Stimulated activated CD4-positive, alpha-beta T cell treated with anti-CD3 and anti-CD28 coated beads, Interleukin-1b, Interleukin-23, amount 100 ng/mL, for 1 hour (primary cell): ENCODE measurements at places on chromosomes 7 and 10.

DNA sequence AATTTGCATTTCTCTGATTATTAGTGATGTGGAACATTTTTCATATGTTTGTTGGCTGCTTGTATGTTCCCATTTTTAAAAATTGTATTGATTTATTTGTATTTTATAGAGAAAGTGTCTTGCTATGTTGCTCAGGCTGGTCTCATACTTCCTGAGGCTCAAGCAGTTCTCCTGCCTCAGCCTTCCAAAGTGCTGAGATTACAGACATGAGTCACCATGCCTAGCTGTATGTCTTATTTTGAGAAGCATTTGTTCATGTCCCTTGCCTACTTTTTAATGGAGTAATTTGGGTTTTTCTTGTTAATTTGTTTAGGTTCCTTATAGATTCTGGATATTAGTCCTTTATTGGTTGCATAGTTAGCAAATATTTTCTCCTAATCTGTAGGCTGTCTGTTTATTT is 214.2 kb upstream of the KAT6B start:
- no peak for DNase-seq

- DNase-seq = no peak
These were observed 560.5 kb upstream of the MKI67 start for GRCh38 chr10:128686630-128687278.

DNA sequence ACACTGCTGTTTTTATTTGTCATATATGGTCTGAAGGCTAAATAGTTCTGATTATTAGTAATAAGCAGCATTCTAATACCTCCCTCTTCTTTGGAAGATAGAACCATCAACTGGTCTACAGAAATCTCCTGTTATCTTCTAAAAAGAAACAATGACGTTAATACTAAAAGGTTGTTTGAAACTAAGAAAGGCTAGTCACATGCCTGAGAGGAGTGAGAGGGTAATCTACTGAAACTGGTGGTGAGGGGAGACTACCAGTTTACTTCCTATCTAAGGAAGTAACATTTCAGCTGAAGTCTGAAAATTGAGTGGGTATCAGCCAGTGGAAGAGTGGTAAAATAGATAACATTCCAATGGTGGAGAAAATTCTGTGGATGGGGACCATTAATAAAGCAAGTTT is 48.4 kb downstream of the FGFBP3 start:
- DNase-seq = no peak

DNA sequence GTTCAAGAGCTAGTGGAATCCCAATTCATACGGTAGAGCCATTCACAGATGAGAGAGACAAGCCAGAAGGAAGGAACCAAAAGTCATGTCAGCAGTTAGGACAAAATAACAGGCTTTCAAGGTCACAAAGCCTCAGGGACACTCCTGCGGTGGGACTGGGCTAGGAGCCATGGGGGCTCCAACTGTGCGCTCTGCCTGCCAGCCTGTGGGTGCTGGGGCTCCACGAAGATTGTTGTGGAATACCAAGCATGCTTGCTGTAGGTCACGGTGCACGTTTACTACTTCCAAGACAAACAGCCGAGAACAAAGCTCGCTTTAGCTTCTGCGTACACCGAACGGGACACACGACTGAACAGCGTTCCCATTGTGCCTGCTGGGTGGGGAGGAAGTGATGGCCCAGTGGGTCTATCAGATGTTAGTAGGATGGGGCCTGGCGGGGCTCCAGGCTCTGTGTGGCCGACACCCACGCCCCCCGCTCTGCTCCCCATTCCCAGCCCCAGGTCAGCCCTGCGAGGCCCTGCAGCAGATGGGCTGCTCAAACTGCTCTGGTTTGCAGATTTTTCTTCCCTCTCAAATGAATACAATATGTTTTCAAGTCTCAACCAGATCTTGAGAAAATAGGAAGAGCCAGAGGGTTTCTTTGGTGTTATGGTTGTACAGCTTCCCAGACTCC is 158.9 kb downstream of the EGFR start:
- no peak for DNase-seq

GRCh38 chr7:2379821-2380450 is 23.5 kb upstream of the CHST12 start:
- DNase-seq = no peak

DNA sequence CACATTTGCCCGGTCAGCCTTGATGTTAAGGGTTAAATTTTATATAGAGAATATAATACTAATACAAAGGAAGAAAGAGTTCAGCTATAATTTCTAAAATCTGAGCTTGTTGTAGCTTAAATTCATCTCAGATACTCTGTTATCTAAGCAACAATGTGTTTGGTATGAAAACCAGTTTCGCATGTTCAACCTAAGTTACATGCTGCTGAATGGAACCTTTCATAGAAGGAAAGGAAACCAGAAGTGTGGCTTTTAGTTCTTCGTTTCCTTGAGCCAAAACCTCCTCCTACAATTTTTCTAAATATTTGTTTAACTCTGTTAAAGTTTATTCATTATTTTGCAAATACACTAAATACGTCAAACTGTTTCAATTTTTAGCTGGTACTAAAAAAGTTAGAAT is 18.5 kb downstream of the AGR2 start:
- DNase-seq = no peak

DNA sequence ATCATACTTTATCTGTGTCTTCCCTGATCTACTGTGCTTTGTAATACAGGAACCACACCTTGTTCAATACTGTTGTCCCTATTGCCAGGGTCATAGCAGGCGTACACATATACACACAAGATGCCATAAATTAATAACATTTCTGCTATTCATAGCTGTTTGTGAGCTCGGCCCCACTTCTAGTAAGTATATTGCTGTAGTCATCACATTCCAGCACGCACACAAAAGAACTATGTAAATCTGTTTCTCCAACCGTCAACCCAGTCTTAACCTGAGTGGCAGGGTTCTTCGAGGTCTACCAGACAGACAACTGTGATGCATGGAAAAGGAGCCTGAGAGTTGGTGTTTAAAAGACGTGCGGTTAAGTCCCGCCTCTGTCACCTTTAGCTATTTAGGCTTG is 5.7 kb upstream of the CACNB2 start:
- DNase-seq = no peak

DNA sequence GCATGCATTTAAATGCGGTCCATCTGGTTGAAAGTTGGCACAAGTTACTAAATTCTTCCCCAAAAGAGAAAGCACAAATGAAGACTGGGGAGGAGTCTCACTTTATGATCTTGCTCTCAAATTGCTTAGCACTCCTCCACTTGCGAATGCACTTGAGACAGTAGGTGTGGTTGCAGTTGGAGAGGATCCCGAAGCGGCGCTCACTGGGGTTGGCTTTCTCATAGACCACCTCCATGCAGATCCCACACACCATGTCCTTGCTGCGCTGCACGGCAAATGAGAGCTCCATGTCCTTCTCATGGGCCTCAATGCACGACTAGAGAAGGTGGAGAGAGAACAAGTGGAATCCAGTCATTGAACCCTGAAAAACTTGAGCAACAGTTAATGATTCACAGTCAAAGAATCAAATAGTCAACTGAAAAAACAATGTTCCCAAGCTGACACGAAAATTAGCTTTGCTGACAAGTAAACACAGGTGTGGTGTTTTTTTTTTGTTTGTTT is 22.7 kb downstream of the MKRN1 start:
- DNase-seq = no peak

DNA sequence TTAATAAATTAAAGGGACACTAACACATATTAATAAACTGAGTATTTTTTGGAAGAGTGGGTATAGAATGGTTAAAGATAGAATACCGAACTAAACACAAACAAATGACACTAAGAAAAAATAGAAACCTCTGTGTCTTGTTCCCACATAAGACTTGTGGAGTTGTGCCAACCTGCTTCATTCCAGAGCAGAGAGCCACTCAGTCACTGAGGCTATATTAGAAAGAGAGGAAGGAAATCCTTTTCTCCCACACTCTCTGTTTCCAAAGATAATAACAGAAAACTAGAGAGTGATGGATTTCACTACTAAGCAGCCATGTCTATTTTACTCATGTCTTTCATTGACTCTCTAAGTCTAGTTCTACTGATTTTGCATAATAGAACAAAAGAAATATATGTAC is 26.0 kb downstream of the CTNNA3 start:
- no peak for DNase-seq

DNA sequence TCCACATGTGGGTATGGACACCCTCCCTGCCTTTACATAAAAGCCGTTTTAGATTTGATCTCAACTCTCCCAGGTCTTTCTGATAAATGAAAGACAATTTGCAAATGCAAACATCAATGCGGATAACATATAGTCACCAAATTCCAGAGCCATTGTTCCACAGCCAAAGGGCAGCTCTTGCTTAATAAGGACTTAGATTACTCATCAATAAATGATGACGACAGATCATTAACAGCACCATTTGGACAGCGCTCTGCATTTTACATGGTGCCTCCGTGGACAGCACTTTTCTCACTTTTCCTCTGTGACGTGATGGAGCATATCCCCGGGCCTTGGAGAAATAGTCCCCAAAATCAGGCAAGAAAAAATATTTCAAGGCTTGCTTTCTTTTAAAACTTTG is 370.3 kb upstream of the CELF2 start:
- DNase-seq = no peak

DNA sequence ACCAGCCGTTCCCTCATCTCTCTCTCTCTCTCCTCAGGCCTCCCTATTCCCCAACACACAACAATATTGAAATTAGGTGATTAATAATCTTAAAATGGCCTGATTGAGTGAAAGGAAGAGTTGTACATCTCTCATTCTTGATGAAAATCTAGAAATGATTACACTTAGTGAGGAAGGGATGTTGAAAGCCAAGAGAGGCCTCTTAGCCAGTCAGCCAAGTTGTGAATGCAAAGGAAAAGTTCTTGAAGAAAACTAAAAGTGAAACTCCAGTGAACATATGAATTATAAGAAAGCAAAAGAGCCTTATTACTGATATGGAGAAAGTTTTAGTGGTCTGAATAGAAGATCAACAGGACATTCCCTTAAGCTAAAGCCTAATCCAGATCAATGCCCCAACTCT is 695.1 kb downstream of the GRID1 start:
- no peak for DNase-seq

GRCh38 chr7:1434165-1434718 is 25.0 kb downstream of the MICALL2 start:
- DNase-seq = no peak
